ENCODE measurements at places on chromosomes 12 and 14. TPM values are rescaled to one million over a fixed set of nuclear protein-coding genes. Genes with fewer than 3 reads are reported as not detected.

Gene KRT82
- not detected for total RNA-seq

GRCh38 chr14:74457565-74457895, 31.5 kb upstream of the SYNDIG1L start:
- DNase-seq = no peak

DNA sequence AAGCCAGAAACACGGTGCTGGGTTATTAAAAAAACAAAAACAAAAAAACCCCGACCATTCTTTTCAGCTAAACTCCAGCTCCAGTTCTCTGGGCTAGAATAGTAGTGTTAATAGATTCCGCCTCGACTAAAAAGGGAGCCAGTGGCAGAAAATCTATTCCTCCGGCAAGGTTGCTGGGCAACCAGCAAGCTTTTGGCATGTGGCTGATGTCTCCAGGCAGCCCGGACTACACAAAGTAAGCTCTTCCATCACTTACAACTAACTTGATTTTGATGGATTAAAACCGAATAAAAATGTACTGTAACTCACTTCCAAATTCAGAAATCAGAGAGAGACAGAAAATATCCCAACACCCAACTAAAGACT, 126.4 kb upstream of the FOXN3 start:
- no peak for DNase-seq

- DNase-seq = no peak
Measured at GRCh38 chr14:64244279-64244678, 49.9 kb downstream of the ESR2 start.

Gene HCAR1
- not detected for total RNA-seq

DNA sequence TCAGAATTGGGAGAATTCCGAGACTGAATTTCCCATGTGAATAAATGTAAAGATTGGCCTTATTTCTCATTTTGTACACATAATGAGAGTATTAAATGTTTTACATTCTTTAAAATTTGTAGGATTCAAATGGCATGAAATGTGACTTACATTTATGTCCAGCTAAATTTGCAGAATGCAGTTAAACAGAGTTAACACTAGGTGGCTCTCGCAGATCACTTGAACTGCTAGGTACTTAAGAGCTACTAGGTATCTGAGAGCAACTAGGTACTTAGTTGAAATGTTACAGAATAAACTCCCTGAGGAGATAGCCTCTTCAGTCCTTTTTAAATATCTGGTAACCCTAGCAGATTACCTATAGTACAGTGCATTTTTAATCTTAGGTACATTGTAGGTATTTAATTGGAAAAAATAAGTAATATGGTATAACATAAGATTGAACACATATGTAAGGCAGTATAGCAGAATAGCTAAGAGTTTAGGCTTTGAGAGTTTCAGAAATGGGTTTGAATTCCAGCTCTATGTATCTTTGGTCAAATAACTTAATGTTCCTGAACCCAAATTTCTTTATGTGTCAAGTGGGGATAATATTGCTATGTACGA, 73.8 kb downstream of the KIAA0586 start:
- DNase-seq = no peak

Gene KITLG
- total RNA-seq = 9.0 TPM

Gene LRRIQ1
- total RNA-seq = not detected

- no peak for DNase-seq
Measured at GRCh38 chr14:37592482-37593408, 2.3 kb downstream of the FOXA1 start.

Gene SLC24A4
- total RNA-seq = not detected

All from cardiac septum (tissue), 1 donor.